ENCODE measurements at places on chromosomes 12 and 14.
A peak's percentile ranks its signal among the peaks of the same experiment; 100 is the strongest.

- DNase-seq = no peak
Measured at GRCh38 chr14:64720131-64720576, 15.9 kb downstream of the PLEKHG3 start.

DNA sequence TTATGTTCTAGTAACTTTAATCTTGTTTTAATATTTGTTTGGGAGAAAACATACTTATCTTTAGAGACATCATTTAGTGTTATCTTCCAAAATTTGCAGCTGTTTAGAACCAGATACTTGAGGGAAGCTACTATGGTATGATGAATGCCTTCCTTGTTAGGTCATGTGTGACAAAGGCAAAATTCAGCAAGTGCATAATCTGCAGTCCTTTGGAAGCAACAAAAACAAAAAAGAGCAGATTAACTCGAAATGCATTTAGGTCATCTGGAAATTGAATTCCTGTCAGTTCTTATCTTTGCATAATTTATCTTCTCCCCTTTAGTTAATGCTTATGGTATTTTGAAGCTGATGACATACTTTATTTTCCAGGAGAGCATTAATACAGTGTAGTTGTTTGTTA lies 3.5 kb downstream of the FBXO34 start:
- DNase-seq = no peak

DNA sequence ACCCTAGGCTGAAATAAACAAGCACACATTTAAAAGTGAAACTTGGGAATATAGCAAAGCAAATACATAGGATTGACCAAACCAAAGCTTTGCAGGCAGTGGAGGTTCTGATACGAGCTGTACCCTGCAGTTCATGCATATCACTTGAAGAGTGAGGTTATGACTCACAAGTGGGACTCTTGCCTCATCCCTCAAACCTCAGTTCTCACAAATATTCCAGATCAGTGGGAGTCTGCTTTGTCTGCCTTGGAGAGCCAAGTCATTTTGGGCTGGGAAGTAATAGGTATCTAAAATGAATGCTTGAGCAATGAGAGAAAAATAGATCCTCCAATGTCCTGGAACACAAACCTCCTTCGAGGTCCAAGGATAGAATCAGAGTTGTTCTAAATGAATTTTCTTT lies 116.4 kb downstream of the LRIG3 start:
- DNase-seq = no peak

- peak; percentile 24 for DNase-seq
Measured at GRCh38 chr14:56474419-56475022, 105.1 kb upstream of the TMEM260 start.

- DNase-seq = no peak
Measured at GRCh38 chr12:110636516-110636915, 22.6 kb downstream of the TCTN1 start.

GRCh38 chr12:3491938-3492792 lies 1.2 kb downstream of the PRMT8 start:
- DNase-seq = no peak

- no peak for DNase-seq
Measured at GRCh38 chr14:91829511-91829910, 37.8 kb downstream of the TC2N start.
